ENCODE measurements at places on chromosomes 6 and 20.

- DNase-seq: no peak
Measured at GRCh38 chr6:131283466-131284175, 148.4 kb downstream of the AKAP7 start.

GRCh38 chr6:16974387-16974673 is 127.5 kb upstream of the STMND1 start:
- no peak for DNase-seq

DNA sequence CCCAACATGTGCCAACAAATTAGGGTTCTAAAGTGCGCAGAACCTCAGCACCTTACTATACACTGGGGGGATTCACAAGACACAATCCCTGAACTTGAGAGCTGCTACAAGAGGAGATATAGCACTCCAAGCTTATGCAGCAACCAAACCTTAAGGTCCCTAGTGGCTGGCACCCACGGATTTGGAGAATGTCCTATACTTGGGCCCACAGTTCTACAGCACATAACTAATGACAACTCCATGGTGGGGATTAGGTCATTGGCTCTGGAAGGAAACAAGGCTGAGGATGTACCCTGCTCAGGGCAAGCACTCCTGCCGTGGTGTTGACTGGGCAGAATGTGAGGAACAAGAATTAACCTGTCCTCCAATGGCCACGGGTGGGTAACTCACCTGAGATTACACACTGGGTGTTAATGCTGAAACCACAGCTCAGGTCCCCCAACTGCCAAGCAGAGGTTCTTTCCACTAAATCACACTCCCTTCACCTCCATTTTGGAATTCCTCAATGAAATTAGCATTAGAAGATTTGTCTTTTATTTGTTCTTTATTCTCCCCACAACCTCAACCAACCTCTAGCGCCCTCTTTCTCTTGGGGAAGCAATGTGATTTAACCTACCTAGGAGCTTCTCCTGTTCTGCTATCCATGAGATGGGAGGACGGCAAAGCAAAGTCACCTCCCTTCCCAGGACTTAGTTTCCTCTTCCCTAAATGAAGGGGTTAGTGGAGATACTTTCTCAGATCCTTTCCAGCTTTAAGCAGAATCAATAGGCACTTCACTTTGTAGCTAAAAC is 32.0 kb downstream of the TRERF1 start:
- no peak for DNase-seq

- DNase-seq: no peak
Measured at GRCh38 chr20:33481431-33481941, 8.4 kb upstream of the CBFA2T2 start.

DNA sequence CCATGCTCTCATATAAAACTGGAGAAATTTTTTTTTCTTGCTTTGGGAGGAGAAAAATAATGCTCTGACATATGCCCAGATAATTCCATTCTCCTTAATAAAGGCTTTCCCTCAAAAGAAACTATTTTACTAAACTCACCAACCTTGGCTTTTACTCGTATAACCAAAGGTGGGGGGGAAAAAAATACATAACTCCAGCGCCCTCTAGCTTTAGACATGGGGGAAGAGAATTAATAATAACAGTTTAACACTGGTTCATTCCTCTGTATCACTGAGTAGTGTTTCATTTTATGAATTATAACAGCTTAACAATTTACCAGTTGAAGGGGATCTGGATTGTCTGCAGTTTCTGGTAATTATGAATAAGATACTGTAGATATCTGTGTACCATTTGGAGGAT is 1226.1 kb downstream of the GRIK2 start:
- DNase-seq: no peak

GRCh38 chr6:117483004-117483644 is 650 bp downstream of the DCBLD1 start:
- DNase-seq: no peak

- DNase-seq: no peak
Measured at GRCh38 chr6:146087386-146087785, 58.5 kb downstream of the GRM1 start.

- no peak for DNase-seq
Measured at GRCh38 chr20:12593342-12593873, 415.4 kb upstream of the SPTLC3 start.

DNA sequence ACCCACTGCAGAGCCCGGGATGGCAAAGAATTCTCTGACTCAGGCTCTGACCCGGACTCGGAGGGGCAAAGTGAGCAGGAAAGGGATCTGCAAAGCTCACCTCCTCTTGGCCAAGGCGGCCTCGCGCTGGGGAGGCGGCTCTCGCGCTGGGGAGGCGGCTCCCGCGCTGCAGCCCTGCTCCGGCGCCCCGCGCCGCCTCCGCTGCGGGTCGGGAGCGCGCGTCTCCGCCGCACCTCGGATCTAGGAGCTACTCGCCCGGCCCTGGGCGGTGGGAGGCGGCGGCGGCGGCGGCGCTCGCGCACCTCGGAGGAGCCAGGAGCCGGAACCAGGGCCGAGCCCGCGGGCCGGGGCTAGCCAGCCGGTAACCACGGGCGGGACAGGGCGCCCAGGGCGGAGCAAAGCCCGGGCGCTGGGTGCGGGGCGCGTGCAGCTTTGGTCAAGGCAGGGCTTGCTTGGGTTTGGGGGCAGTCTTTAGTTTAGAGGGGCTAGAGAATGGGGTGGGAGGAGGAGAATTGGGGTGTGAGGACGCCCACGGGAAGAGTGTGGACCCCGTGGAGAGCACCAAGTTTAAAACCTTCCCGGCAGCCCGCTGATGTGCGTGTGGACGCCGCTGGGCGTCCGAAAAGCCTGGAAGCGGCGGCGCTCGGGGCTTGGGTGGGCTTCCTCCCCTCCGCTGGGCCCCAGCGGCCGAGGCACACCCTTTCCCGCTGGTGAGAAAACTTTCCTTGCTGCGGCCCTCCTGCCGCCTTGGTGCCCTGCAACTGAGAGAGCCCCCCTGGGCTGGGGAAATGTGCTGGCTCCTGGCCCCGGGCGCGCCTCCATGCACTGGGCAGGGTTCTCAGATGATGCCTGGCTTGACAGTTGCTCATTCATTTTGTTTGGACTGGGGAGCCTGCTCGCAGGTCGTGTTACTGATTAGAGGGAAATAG is at the start of gene MRAP2:
TSS of gene MRAP2 (plus strand) at position 250 of the 929 bp plus-strand sequence. CDS start 21,547 bp downstream, outside the sequence.
- peak; percentile 3 for DNase-seq

GRCh38 chr6:52482903-52483670 is 62.9 kb downstream of the EFHC1 start:
- DNase-seq: no peak

DNA sequence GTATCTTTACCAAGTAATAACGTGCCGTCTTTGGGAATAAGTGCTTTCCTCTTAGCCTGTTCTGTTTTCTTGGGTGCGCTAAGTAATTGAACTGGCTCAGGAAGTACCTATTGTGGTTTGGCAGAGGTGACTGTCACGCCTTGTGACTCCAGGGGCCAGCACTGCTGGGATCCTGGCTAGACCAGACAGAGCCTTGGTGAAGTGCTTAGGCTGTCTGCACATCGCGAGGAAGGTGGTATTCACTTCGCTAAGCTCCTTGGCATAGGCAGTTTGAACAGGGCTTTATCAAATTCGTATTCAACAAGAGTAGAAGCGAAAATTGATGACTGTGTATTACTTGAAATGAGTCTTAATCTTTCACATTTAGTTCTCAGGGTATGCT is 17.6 kb downstream of the PRDM1 start:
- DNase-seq: no peak

- no peak for DNase-seq
Measured at GRCh38 chr6:29552512-29553051, 7.0 kb downstream of the UBD start.

DNA sequence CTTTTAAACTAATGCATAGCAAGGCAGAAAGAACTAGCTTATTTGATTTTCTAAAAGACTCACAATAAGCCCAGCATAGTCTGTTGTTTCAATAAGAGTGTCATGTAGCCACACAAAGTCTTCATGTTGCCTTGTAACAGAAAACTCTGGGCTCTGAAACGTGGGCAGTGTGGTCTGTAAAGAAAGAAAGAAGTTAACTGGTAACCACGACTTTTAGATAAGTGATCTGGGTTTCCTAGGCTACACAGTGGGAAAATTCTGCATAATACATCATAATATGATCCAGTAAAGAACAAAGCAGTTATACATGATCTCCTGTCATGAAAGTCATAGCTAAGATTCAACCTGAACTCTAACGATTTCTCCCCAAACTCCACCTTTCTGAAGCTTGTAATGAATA is 13.3 kb downstream of the SNX5 start:
- DNase-seq: no peak

DNA sequence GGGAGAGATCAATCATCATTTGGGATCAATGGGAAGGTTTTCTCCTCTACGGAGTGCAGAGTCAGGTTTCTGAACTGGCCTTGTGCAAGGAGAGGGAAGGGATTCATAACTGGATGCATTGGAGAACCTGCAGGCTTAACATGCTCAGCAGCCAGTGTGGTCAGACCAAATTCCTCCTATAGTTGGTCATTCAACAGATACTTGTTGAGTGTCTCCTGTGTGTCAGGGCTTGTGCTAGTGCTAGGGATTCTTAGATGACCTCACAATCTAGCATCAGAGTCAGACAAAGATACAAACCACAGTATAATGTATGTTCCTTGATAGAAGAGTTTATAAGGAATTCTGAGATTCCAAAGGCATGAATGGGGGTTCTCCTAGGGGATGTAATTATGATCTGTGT is 23.9 kb downstream of the RALY start:
- no peak for DNase-seq

GRCh38 chr6:128112494-128112893 is 211.6 kb upstream of the THEMIS start:
- DNase-seq: no peak

DNA sequence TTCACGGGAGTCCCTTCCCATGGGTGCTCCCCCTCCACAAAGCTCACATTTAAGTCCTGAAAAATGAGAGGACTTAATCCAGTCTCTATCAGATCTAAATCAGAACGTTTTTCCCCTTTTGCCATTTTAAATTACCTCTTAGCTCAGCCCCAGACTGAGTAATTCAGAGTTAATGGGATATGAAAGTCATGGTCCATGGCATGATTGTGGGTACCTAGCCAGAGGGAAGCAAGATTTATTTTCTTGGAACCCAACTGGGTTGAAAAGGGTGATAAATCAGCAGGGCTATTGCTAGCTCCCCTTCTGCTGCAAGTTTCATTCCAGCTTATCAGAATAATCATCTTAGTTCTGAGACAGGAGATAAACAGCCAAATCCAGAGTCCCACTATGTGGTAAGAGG is 320.2 kb upstream of the CHD6 start:
- DNase-seq: no peak

DNA sequence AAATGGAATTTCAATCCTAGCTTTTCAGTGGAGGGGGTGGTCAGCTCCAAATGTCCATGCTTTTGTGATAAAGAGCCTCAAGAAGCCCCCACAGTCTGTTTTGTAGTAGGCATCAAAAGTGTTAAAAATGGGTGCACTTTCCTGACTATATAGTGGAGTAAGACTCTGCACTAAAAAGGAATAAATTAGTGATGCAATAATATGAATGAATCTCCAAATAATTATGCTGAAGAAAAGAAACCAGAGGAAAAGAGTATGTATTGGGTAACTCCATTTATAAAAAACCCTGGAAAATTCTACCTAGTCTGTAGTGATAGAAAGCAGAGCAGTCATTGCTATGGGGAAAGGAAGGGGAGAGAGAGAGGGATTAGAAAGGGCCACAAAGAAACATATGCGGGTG is 310.4 kb upstream of the SUPT3H start:
- DNase-seq: no peak

- no peak for DNase-seq
Measured at GRCh38 chr6:137102851-137103492, 58.2 kb upstream of the IL20RA start.

DNA sequence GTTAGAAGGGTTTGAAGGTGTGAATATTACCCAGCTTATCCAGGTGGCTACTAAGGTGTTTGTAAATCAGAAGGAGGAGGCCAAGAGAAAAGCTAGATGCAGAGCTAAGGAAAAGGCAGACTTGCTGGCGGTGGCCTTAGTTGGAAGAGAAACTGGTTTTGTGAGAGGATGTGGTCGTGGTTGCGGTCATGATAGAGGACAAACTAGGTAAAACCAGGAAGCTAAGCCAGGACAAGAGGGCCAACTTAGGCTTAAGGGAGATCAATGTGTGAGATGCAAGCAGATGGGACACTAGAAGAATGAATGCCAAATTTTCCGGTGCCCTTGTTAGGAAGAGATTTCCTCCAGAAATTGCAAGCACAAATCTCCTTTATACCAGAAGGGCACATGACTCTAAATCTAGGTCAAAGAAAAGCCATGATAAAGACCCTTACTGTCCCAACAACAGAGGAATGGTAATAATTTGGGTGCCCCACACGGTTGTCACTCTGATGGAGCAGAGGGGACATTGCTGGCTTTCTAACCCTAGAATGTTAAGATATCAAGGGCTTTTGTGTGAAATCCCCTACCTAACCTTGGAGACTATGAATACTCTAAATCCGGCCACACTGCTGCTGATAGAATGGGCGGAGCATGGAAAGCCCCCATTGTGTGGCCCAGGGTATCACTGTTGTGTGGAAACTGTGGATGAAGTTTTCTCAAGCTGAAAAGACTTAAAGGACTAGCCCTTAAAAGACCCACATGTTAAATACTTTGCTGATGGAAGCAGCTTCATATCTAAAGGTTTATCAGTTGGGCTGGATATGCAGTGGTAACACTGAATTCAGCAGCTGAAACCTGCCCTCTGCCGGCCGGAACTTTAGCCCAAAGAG is 7.8 kb downstream of the IL22RA2 start:
- no peak for DNase-seq

- DNase-seq: no peak
Measured at GRCh38 chr6:3363296-3364025, 93.4 kb downstream of the SLC22A23 start.

DNA sequence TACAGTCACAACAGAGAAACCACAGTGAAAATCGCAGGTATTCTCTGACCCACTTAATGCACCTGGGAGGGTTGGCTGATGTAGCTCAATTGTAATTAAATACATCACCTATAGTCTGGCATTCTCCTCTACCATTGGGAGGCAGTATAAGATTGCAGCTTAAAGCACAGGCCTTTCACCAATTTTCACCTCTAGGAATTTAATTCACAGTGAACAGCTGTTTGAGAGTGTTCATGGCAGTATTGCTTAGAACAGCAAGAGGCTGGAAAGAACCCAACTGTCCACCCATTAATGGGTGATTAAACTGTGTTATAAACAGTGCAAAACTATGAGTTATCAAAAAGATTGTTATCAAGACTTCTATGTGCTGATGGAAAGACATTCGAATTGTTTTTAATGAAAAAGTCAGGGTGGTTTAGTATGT is 2.0 kb downstream of the EDEM2 start:
- no peak for DNase-seq

GRCh38 chr20:9742821-9743220 is 96.1 kb downstream of the PAK5 start:
- DNase-seq: no peak

DNA sequence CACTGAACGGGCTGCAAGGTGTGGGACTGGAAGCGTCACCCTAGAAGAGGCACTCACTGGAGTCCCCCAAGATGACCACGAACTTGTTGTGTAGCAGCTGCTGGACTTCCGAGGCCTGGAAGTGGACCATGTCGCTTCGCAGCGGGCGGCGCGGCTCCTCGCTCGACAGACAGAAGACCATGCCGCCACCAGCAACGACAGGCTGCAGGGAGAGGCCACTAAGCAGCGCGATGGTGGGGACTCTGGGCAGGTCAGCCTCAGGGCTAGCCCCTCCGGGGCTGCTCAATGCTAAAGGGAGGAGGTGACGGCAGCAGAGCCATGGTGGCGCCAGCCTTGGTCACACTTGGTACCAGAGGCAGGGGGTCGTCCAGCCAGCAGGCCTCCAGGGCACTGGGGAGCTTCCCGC is 720 bp downstream of the PCED1A start:
- DNase-seq: no peak

GRCh38 chr6:36350681-36351571 is 14.2 kb upstream of the BNIP5 start:
- DNase-seq: no peak

- no peak for DNase-seq
Measured at GRCh38 chr6:90222724-90223198, 73.9 kb downstream of the BACH2 start.

- no peak for DNase-seq
Measured at GRCh38 chr20:10802236-10802635, 128.4 kb upstream of the JAG1 start.

All from substantia nigra (tissue), 51 donors.